ENCODE measurements at places on chromosomes 1 and 21. TPM values are rescaled to one million over a fixed set of nuclear protein-coding genes. Genes with fewer than 3 reads are reported as not detected.

HDGF gene
- total RNA-seq = 182 TPM

OR2W3 gene
- not detected for total RNA-seq

CLIC6 gene
- not detected for total RNA-seq

CTH gene
- 1.4 TPM for total RNA-seq

TNNI3K gene
- not detected for total RNA-seq

RGSL1 gene
- total RNA-seq = not detected

NBPF6 gene
- not detected for total RNA-seq

MAB21L3 gene
- total RNA-seq = not detected

NCMAP gene
- total RNA-seq = not detected

PADI1 gene
- total RNA-seq = not detected

Data from activated naive CD4-positive, alpha-beta T cell treated with anti-CD3 and anti-CD28 coated beads, Interleukin-2, amount 10 ng/mL, durations not matched to agents 5 hours and 36 hours (primary cell).